ENCODE measurements at places on chromosomes 12 and 14.

DNA sequence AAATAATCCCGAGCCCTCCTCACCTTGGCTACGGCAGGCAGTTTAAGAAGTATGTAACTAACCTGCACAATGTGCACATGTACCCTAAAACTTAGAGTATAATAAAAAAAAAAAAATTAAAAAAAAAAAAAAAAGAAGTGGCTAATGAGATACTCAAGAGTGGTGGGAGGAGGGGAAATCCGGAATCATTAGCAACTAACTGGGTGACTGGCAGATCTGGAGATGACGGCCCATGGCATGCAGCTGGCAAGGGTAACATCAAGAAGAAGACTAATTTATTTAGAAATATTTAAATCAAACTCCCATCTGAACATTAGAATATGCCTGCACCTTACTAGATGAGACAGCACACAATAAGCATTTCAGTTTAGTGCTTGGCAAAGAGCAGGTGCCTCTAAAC lies 52.3 kb upstream of the TMCC3 start:
- DNase-seq = no peak

DNA sequence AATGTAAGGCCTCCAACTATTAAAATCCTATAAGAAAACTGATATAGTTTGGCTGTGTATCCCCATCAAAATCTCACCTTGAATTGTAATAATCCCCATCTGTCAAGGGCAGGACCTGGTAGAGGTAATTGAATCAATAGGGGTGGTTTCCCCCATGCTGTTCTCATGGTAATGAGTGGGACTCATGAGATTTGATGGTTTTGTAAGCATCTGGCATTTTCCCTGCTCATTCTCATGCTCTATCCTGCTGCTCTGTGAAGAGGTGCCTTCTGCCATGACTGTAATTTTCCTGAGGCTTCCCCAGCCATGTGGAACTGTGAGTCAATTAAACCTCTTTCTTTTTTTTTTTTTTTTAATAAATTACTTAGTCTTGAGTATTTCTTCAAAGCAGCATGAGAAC lies 31.9 kb downstream of the TSPAN19 start:
- DNase-seq = no peak

GRCh38 chr14:68877993-68878575 lies 85.2 kb upstream of the ZFP36L1 start:
- DNase-seq = no peak

DNA sequence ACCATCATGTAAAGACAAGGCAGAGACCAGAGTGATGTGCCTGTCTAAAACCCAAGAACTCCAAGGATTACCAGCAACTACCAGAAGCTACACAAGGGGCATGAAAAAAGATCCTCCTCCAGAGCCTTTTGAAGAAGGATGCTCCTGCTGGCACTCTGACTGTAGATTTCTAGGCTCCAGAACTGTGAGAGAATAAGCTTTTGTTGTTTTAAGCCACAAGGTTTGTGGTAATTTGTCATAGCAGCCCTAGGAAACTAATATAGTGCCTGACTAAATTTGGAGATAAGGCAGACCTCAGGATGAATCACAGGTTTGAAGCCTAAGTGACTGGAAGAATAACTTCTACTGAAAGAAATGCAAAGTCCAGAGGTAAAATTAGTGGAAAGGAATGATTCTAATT lies 132.9 kb downstream of the CEP83 start:
- no peak for DNase-seq

DNA sequence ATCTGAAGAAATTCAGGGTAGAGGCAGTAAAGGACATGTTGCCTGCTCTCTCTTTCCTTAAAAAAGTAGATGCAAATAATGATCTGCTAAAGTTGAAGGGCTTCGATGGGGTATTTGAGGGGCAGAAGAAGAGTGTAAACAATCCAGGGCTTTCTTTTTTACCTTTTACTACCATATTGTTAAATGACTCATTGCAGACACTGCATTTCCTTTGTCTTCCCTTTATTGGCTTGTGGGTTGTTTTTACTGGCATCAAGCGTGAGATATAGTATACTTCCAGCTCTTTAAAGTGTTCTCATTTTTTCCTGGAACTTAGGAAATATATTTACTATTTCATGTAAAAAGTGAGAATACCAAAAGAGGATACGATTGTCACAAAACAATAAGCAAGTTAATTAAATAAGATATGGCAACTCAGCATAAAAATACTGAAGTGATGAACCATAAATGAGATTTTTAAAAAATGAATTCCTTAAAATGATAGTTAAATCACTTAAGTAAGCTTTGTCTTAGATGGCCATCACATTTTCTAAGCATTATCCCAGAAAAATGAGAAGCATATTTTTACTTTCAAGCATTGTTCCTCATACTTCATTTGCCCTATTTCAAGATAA lies 72.3 kb upstream of the KRAS start:
- no peak for DNase-seq

DNA sequence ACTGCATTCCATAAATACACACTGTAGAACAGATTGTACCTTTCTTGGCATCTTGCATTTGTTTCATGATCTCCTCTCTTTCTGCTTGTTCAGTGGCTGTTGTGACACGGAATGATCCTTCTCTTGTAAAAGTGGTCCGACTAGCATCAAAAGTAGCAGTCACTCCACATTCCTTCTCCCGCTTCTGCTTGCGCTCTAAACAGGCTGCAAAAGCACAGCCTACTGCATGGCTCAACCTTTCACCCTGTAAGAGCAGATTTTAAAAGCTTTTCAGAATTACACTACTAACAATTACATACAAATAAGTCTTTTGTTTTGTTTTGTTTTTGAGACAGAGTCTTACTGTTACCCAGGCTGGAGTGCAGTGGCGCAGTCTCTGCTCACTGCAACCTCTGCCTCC lies 49.8 kb downstream of the PAPLN start:
- DNase-seq = no peak

DNA sequence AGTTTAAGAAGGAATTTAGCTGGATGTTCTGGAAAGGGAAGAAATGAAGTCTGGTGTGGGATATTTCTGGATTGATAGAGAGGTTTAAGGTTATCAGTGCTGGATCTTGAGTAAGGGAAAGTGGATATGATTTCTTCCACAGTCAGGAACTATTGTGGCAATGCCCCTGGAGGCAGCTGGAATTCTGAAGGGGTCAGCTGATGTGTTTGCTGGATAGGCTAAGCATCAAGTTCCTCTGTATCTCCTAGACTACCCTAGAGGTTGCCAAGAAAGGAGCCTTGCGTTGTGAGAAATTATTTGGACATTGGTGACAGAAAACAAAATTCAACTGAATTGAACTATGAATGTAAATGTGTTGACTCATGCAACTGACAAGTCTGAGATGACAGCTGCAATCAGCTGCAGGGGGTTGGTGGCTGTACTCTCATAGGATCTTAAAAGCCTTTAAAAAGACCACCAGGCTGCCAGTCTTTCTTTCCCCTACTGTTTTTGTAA lies 244.4 kb downstream of the ATXN7L3B start:
- no peak for DNase-seq

- no peak for DNase-seq
These were observed 8.6 kb upstream of the LPCAT3 start for GRCh38 chr12:7026854-7027253.

DNA sequence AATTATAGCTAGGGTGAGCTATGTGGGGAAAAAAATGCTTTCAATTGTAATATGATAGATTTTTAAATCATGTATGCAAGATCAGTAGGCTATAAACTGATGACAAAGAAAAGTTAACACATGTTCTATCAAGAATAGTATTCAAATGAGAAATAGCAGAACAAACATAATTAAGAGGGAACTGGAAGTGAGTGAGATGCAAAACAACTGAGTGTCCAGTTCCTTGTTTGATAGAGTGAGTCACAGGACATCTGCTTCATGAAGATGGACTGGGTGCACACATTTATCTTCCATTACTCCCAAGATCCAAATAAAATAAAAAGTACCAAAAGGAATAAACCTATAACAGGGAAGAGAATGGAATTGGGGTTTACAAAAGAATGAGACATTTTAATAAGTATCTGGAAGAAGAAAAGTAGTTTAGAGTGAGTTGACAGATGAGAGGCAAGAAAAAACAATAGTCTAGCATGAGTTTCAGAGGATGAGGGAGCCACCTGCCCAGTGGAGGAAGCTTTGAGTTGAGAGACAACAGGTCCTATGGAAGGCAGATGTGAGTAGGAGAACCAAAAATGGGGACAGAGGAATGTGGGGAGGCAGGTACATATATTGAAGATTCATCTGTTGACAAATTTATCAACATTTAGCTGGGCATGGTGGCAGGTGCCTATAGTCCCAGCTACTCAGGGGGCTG lies 178.1 kb upstream of the ARHGAP5 start:
- no peak for DNase-seq

GRCh38 chr14:104587641-104588040 lies 8.1 kb downstream of the C14orf180 start:
- no peak for DNase-seq

DNA sequence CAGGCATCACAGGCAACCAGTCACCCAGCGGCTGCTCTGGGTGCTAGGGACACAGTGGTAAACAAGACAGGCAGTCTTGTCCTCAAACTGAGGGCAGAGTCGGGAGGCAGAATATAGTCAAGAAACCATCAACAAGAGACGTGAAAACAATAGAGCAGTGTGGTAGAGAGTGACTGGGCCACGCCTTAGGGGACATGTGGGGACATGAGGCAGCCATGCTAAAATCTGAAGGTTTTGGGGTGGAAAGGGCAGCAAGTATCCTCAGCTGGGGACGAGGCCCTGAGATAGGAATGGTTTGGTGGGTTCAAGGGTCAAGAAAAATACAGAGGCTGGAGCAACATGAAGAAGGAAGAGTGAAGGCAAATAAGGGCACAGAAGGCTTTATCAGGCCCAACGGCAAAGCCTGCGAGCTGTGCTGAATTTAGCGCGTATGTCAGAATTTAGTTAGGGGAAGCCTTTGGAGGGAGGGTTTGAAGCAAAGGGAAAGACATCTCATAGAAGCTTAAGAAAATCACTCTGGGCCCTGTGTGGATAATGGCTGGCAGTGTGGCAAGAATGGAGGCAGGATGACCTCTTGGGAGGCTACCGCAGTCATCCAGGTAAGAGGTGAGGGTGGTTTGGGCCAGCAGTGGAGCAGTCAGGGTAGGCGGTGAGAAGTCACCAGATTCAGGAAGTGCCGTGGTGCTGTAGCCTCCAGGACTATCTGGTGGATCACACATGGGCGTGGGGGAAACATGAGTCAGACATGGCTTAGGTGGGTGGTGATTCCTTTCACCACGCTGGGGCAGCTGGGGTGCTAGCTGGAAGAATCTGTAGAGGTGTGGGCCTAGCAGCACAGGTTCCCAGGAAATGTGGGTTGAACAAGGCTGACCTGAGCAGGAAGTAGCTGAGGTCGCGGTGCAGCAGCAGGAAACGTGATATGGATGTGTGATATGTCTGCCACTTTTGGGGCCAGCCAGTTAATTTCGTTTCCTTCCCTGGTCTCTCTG lies 3.0 kb downstream of the EVL start:
- DNase-seq = no peak

DNA sequence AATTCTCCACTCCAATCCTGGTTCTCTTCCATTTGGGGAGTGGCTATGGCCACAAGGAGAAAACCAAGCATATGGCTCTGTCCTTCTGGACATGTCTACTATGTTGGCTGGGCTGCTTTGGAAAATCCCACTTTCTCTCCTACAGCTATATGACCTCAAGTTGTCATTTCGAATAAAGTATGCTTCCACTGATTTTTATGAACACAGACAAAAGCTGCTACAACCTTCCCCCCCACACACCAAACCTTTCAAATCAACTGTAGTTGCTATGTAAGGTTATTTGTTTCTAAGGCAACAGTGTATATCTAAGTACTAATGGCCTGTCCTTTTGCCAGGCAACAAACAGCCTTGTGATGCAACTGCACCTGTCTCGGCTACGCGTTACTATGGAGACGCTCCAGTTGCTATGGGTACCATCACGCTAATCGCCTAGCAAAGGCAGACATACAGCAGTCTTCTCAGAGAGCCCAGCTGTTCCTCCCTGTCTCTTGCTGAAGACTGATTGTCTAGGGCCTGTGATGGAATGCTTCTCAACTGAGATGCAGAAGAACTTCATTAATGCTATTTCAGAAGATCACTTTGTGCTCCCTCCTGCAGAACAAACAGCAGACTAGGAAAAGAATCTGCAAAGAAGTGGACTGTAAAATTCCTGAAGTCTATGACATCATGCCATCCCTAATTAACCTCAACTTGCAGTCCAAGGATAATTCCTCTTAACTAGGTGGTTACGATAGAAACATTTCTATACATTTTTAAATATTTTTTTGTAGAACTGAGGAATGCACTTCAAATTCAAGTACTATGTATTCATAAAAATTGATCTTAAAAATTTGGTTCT lies 67.6 kb downstream of the FOXN3 start:
- no peak for DNase-seq

DNA sequence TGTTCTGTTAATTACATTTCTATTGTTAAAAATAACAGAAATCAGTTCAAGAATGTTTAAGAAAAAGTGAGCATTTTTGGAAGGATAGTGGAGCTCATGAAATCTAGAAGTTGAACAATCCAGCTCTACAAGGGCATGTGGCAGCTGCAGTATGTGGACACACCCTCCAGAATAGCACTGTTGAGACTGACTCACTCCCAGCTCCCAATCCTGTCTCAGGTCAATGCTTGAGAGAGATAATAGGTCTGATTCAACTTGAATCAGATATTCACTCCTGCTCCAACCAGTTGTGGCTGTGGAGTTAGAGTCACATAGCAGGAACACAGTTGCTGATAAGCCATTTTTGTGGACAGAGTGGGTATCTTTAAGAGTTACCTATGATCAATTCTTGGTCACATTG lies 113.0 kb upstream of the NTF3 start:
- no peak for DNase-seq

DNA sequence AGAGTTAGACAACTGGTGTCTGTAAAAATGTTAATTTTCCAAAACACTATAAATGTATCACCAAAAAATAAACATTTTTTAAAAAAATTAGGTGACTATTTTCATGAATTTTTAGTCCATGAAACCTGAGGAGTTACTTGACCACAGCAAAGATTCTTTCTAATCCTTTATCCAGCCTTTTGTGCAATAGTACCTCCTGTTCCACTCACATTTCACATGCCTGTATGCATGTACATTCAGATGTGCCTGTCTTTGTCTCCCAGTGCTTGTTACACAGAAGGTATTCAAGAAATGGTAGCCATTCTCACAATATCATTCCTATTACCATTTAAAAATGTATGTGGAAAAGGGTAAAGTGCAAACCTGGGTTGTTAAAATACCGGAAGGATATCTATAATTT lies 857.0 kb downstream of the DIO2 start:
- DNase-seq = no peak

DNA sequence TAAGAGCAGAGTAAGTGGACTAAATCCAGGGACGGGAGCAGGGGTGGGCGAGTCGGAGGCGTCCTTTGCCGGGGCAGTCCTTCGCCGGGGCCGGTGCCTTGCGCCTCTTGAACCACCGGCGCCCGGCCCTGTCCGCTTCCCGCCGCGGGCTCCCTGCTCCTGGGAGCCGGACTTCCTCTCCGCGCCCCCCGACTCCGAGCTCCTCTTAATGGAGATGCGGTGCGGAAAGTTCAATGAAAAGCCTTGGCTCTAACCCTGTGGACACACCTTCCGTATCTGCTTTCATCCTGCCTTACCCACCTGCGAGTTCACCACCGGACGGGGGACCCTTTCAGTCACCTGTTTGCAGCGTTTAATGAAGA lies 412 bp downstream of the FGFR1OP2 start:
- DNase-seq = no peak
